ENCODE measurements at places on chromosomes 7 and 10. TPM values are rescaled to one million over a fixed set of nuclear protein-coding genes. Genes with fewer than 3 reads are reported as not detected.
A peak's percentile ranks its signal among the peaks of the same experiment; 100 is the strongest.

Gene PLAC9
- total RNA-seq: 7.8 TPM

Gene GRM3
- 0.15 TPM for total RNA-seq

Gene C10orf90
- total RNA-seq: not detected

Gene TMEM270
- not detected for total RNA-seq

Gene GDF10
- 0.20 TPM for total RNA-seq

Gene SLC13A1
- total RNA-seq: not detected

Gene MMRN2
- total RNA-seq: 1.4 TPM

GRCh38 chr7:2646680-2647571 is 15.1 kb downstream of the TTYH3 start:
- peak; percentile 95 for DNase-seq

- DNase-seq: peak; percentile 6
Observed at GRCh38 chr10:11450427-11450826, 161.0 kb downstream of the USP6NL start.

- no peak for DNase-seq
Observed at GRCh38 chr7:102426268-102427018, 6.9 kb upstream of the ORAI2 start.

- DNase-seq: no peak
Observed at GRCh38 chr7:137094-137891, 55.1 kb upstream of the FAM20C start.

- peak; percentile 72 for DNase-seq
Observed at GRCh38 chr10:1774796-1775195, 37.5 kb upstream of the ADARB2 start.

- DNase-seq: no peak
Observed at GRCh38 chr10:88707429-88708155, 1.5 kb downstream of the LIPK start.

DNA sequence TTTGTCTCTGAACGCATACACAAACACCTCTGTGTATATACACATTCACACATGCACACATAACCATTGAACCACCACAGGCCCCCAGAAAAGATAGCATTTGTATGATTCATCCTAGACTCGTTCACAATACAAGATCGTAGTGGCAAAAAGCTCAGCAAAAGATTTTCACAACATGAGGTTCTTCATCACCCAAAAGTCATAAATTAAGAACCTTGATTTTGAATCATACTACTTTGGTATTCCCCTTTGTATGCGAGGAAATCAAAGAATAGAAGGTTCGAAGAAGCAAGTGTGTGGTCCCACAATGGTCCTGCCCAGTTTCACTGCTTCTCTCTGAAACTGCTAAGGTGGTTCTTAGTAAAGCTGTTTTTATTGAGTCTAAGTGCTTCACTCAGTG is 200.7 kb downstream of the CELF2 start:
- no peak for DNase-seq

DNA sequence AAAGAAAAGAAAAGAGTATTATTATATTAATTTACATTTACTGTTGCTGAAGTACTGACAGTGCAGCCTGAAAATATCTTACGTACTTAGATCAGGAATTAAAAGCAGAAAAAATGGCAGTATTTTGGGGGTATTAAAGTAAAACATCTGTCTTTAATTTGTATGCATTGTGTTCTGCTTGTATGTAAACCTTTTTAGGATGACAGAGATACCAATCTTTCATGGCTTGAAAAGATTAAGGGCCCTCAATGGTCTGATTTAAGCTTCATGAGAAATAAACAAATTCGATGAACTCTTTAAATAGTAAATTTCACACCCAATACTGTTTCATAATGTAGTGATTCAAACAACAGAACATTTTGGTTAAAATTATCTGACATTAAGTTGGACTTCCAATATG is 116.3 kb downstream of the MLLT10 start:
- DNase-seq: no peak

- no peak for DNase-seq
Observed at GRCh38 chr10:101941871-101942270, 98.3 kb upstream of the KCNIP2 start.

- no peak for DNase-seq
Observed at GRCh38 chr7:42479816-42480633, 243.0 kb upstream of the GLI3 start.

DNA sequence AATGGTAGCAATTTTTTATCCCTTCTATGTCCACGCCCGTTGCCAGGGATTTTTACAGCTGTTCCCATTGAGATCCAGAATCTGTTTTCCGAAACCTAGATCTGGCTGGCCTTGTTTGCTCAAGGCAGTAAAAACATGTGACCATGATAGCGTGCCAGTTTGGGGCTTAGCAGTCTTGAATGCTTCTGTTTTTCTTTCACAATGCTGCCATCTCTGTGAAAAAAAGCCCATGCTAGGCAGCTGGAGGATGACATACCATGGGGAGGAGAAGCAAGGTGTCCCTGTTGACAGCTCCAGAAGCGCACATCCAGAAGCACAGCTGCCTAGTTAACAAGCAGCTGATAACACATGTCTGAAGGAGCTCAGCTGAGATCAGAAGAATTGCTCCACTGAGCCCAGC is 2.2 kb upstream of the ZNF92 start:
- DNase-seq: no peak

DNA sequence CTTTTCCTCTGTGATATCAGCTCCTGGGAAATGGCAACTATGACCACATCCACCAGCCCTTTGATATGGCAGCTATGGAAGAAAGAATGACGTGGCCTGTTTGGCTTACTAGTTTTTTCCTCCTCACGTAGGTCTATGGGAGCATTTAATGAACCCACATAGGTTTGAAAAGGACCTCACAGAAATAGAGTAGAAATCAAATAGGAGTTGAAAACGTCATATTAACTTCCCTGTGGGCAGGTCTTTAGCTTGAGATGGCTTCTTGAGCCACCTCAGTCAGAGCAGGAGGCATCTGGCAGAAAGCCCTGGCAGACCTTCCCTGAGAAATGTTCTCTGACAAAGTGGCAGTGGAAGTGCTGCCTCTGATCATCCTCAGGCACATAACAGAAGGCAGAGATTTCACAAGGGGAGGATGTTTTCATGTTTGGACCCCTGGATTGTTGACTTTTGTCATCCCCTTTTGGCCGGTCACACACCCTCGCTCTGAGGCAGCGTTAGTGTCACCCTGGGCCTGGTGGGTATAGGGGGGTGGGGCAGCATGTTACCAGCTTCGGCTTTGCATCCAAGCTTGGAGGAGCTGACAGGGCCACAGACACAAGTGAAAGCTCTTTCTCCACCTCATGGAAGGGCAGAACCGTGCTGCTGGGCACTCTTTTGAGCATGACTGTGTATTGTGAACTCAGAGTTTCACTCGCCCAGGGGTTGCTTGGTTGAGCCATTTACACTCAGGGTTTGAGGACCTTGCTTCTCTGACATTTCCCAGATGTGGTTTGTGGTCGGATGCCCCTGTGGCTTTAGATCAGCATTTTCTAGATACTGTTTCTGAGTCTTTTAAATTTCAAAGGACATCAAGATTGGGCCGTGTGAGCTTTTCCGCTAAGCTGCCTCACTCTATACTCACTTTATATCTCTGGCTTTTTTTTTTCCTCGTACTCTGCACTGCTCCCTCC is 184.2 kb downstream of the STK31 start:
- no peak for DNase-seq

GRCh38 chr10:14385596-14386593 is 55.2 kb upstream of the FRMD4A start:
- DNase-seq: no peak

DNA sequence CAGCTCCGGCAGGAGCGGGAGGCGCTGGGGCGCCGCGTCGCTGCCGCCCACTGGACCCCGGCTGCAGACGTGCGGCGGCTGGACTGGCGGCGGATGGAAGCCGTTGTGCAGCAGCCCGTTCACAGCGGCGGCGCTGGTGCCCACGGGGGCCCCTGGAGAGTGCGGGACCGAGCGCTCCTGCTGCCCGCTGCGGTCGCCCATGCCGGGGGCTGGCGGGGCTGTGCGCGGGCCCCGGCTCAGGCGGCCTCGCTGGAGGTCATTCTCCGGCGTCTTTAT is 413 bp downstream of the PANK1 start:
- DNase-seq: no peak

DNA sequence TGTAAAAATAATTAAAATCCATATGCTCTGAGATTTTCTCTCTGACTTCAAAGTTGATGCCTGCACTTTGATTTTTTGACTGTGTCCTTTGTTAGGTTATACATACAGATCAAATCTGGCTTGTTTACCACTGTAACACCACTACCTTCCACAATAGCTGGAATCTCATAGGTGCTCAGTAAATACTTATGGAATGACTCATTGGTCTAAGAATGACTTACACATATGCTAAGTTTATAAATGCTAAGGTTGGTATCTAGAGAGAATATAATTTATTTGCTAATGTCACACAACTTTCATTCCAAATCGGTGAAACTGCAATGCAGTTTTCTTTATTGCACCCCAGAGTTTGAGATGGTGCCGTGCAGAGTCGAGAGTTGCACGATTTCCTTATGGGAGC is 578.5 kb downstream of the SH2D4B start:
- DNase-seq: no peak

- peak; percentile 6 for DNase-seq
Observed at GRCh38 chr7:159071260-159071659, 73.4 kb downstream of the VIPR2 start.

DNA sequence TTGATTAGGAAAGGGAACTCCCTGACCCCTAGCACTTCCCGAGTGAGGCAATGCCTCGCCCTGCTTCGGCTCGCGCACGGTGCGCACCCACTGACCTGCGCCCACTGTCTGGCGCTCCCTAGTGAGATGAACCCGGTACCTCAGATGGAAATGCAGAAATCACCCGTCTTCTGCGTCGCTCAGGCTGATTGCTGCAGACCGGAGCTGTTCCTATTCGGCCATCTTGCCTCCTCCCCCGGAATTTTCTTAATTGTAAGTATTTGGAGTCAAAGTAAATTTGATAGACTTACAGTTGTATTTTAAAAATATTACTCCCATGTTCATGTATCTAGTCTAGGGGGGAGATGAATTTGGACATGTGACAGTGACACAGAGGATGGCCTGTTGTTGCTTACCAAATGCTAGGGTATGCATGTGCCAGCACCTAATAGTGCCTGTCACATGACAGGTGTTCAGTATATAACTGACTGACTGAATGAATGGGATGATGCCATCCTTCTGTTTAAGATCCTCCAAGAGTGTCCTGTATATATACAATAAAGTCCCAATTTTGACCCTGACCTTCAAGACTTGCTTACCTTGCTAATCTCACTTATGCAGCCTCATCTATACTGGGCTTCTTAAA is 42.0 kb upstream of the ICA1 start:
- no peak for DNase-seq

DNA sequence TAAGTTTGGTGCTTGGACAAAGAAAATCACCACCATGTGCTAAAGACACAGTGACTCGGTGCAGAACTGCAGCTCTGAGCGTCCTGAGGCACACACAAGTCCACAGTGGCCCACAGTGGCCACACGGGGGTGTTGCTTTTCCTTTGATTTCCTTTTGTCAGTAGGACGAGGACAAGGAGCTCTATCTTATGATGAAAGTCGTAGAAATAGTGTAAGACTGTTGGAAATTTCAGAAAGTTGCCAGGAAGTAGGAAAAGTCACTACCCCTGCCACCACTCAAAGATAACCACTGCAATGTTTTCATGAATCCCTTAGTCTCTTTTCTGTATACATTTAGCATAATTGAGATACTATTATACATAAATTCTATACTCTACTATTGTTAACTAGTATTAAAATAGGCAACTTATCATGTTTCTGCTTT is 146.0 kb downstream of the TNS3 start:
- DNase-seq: peak; percentile 63

GRCh38 chr7:32846630-32847225 is 44.8 kb downstream of the KBTBD2 start:
- peak; percentile 92 for DNase-seq

DNA sequence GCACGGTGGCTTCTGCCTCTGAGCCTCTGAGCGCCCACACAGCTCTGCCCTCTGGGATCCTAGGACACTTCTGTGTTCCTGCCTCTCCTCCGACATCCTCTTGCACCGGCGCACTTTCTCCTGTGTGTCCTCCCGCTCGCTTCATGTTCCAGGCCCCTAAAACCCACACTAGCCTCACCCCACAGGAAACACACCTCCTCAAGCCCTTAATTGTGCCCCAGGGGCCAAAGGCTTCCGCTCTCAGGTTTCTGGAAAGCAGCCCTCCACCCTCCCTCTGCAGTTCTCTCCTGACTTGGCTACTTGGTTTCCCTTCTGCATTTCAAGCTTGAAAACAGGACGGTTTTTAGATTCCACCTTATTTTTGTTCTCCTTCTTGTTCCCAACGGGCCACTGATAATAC is 7.3 kb downstream of the GFRA1 start:
- no peak for DNase-seq

GRCh38 chr10:100528123-100528886 is 1.4 kb downstream of the NDUFB8 start:
- DNase-seq: no peak

DNA sequence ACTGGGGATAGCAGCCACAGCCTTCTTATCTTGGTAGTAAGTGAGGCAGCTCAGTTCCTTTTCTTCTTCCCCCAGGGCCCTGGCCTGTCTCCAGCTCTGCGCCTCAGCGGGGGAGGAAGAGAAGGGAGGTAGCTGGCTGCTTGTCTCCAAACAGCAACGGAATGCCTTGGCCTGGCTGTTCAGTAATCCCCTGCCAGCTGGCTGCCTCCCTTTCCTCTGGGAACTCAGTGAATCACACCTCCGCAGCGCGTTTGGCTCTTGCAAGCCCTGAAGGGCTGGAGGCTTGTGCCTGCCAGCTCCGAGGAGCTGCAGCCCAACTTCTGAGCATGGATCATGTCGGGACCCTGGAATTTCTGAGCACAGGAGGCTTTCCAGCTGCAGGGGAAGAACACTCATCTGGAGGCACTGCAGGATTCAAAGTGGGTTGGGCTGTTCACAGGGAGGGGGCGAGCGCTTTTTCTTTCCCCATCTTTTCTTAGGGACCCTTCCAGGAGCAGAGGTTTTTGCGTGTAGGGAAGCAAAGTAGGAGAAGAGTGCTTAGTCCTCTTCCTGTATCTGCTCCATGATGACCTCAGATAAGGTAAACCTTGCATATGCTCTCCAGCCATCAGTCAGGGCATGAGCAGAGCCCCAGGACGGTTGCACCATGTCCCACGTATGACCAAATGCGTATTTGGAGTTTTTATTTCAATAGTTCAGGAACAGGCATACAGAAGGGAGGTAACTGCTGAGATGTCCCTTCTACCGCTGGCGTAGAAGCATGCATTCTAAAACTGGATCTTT is 253.2 kb upstream of the INHBA start:
- peak; percentile 76 for DNase-seq

DNA sequence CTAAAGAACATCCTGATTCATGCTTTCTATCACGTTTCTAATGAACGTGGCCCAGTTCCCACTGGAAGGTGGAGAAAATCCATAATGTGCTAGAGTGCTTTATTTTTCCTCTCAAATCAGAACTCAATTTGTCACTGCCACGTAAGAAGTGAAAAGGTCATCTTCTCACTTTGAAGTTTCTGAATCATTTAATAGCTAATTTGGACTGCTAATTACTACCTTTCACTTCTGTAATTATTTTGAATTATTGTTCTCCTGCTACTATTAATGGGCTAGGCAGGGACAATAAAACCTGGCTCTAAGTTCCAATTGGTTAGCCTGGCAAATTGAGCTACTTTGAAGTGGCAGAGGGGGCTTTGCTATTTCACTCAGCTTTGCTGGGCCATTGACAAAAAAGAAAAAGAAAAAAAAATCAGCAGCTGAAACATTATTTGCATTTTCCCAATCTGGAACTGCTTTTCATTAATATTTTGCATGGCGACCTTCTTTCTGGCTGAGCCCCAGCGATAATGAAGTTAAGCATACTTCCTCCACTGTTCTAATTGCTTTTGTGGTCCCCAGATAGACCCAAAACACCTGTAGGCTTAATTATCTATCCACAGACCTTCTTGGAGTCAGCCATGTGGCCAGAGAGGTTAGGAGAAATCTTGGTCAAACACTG is 264.2 kb downstream of the SEC23IP start:
- no peak for DNase-seq

GRCh38 chr10:88920198-88920597 is 32.4 kb downstream of the ACTA2 start:
- DNase-seq: no peak

Data from H9 (cell line).